ENCODE measurements at places on chromosomes 3 and 15.
A peak's percentile ranks its signal among the peaks of the same experiment; 100 is the strongest.

- no peak for DNase-seq
Observed at GRCh38 chr3:152292366-152292765, 23.6 kb downstream of the MBNL1 start.

DNA sequence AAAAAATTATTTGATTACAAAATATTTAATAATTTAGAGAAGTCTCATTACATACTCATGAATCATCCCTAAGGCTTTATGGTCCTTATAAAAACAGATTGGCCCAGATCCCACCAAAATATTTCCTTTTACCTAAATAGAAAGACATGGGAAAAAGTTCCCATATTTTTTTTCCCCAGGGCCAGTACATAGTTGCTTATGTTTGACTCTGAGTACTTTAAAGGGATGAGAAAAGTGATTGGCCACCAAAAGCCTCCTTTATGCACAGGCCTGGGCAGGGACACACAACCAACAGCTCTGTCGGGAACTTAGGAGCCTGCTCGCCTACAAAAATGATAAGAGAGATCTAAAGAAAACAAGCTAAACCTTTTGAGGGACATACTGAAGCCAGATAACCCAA is 22.3 kb downstream of the KCNAB1 start:
- DNase-seq: no peak

DNA sequence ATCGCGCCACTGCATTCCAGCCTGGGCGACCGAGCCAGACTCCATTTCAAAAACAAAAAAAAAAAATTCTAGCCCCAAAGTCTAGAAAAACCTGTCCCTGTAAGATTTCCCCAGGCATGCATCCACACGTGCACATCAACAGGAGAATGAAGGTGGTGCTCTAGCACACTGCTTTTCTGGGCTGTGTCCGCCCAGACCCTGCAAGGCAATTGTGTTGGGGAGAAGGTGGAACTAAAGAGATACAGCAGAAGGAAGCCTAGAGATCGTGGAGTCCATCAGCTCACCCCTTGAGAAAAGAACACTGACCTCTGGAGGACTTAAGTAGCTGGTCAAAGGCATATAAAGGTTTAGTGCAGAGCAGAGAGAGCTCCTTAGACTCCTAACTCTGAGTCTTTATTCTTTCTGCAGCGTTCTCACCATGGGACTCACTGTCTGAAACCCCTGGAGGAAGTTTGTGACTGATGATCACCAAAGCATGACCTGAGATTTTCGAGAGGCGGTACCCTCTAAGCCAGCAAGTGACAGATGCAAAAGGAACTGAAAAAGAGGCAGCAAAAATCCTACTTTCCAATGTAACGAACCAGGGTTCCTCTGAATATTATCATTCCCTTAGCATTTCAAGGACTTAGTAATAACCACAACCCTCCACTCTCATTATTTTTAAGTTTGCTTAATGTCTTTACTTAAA is 179.8 kb downstream of the MEX3B start:
- no peak for DNase-seq

GRCh38 chr15:88613074-88613944 is 7.8 kb upstream of the AEN start:
- no peak for DNase-seq

DNA sequence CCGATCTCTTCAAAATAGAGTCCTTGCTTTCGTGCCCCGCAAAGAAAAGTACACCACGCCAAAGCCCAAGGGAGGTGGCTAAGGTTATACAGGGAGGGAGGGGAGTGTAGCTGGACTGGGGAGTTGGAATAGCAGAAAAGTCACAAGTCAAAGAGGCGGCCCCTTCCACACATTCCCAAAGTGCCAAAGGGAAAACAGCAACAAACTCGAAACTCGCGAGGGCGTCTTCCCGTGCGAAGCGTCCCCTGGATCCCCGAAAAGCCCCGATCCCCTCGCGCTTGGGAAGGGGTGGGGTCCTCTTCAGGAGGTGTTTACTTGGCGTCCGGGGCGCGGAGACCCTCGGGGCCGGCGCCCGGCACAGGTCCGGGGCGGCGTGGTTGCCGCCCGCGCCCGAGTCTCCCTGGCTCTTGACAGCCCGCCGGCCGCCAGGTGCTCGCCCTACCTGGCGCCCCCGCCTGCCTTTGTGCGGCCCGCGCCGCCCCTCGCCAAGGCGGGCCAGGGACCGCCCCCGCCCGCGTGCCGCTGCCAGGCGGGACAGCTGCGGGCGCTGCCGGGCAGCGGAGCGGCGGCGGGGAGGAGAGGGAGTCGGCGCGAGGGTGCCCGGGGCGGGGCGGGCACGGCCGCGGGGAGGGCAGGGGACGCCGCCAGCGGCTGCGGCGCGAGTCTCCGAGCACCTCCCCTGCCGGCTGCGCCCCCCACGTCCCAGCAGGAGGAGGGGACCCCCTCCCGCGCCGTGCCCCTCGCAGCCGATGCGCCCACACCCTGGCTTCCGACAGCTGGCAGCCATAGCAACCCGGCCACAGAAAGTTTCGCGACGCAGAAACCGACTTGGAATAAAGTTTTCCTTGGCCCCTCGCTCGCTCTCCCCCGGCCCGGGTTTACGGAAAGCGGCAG is 966 bp downstream of the MYO1E start:
- DNase-seq: peak; percentile 4

DNA sequence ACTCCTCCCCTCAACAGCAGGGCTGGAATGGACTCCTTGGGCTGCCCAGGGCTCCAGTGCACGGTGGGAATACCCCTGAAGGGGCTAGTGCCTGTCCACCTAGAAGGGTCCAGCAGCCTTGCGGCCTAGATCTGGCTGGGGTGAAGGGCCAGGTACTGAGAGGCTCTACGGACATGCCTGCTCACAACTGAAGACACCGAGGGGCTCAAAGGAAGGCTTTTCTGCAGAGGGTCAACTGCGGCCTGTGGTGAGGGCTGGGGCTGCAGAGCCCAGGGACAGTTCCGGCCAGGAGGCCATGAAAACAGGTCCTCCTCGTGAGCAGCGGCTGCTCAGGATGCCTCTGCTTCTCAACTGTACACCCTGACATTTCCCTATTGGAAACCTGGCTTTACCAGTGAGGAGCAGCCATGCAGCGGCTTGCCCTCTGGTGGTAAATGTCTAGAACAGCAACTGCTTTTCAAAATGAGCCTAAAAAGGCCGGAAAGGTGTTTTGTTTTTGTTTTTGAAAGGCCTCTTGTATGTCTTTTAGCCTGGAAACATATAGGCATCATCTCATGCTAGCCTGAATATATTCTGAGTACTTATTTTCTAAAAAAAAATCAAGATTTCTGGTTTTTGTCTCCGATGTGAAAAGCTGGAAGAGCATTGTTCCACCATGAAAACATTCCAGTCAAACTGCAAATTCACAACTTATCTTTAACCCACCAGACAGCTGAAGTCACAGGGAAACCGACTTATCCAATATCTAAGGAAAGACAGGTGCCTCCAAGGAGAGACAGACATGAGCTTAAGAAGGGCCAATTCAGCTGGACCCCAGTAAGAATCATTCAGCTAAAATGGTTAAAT is 163.4 kb downstream of the KLF13 start:
- DNase-seq: peak; percentile 72

GRCh38 chr3:39271363-39271914 is 8.4 kb downstream of the CX3CR1 start:
- no peak for DNase-seq

GRCh38 chr15:45637552-45638033 is 2.8 kb downstream of the SQOR start:
- peak; percentile 90 for DNase-seq

GRCh38 chr3:129665024-129665768 is 58.7 kb upstream of the PLXND1 start:
- no peak for DNase-seq

DNA sequence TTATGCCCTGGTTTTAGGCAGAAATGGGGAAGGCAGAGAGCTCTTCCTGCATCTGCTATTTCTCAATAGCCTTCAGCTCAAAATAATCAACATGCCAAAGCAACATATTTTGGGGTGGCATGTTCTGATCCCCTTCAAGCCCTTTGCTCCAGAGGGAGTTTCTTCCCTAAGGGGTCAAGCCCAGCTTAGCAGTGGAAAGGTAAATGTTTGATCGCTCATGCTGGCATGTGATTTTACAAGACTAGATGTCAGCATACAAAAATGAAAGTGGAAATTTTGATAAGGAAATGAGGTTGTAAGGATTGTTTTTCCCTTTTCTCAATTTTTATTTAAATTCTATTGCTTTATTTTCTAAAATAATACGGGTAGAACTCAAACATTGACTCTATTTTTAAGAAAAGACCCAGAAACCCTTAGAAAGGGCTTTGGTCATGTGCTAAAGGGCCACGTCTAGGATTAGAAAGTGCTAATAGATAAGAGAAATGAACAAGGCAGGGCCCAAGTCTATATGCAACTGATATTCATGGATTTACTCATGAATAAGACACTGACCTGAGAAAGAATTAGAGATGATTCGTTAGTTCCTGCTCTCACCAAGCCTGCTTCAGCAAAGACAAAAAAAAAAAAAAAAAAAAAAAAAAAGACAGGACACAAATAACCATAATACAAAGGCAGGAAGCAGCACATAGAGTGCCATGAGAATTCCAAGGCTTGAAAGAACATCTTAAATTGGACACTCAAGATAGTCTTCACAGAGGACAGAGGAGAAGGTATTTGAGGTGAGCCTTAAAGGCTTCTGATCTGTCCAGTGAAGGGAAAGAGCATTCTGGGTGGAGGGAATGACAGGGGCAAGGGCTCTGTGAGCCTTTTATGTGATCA is 55.0 kb upstream of the NR2E3 start:
- no peak for DNase-seq

DNA sequence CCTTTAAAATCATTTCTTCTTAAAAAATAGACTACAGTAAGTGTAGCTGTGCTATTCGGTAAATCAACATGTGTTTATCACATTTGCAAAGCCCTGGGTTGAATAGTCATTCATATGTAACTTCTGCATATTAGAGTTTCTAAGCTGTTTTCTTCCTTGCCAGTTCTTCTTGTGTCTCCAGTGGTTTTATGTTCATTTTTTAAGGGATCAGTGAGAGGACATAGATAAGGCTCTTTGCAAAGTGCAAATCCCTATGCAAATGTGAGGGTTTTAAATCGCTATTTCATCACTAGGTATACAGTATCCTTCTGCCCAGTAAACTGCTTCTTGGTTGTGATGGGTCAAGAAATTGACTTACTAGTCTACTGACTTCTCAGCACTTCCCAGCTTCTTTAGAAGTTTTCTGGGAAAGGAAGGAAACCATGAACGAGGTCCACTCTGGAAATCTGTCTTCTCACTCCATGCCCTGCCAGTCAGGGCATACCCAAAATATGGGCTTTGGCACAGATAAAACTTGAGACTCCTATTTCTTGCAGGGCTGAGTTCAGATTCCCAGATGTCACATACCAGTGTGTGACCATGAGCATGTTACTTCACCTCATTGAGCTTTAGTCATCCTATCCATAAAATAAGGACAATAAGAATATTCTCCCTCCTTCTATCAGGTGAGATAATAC is 38.8 kb upstream of the ADAMTS9 start:
- DNase-seq: no peak

GRCh38 chr15:29680465-29681165 is 141.7 kb downstream of the TJP1 start:
- no peak for DNase-seq

GRCh38 chr3:72444656-72445223 is 403.5 kb downstream of the SHQ1 start:
- peak; percentile 77 for DNase-seq

Measured in activated CD4-positive, alpha-beta T cell treated with anti-CD3 and anti-CD28 coated beads, Interleukin-10, Interleukin-2, amounts not matched to agents 100 ng/mL and 50 ng/mL, durations not matched to agents 16 hours and 8 hours (primary cell).